ENCODE measurements at places on chromosomes 11 and 22.

DNA sequence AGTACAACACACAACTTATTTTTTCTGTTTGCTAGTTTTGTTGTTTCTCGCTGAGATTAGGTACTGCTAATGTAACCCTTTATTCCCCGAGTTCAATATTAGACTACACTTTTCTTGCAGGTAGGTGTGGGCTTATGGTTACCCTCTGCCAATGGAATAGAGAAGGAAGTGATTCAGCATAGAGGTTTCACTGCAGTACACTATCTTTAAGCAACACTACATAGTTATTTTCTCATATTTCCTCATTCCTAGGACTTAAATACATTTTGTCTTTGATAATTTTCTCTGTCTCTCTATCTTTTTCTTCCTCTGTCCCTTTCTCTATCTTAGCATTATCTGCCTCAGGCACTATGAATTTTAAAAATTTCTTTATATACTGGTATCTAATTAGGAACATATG lies 791.0 kb downstream of the FAM181B start:
- no peak for DNase-seq

GRCh38 chr11:68135161-68135560 lies 14.0 kb upstream of the CHKA start:
- DNase-seq, result peak; percentile 9

DNA sequence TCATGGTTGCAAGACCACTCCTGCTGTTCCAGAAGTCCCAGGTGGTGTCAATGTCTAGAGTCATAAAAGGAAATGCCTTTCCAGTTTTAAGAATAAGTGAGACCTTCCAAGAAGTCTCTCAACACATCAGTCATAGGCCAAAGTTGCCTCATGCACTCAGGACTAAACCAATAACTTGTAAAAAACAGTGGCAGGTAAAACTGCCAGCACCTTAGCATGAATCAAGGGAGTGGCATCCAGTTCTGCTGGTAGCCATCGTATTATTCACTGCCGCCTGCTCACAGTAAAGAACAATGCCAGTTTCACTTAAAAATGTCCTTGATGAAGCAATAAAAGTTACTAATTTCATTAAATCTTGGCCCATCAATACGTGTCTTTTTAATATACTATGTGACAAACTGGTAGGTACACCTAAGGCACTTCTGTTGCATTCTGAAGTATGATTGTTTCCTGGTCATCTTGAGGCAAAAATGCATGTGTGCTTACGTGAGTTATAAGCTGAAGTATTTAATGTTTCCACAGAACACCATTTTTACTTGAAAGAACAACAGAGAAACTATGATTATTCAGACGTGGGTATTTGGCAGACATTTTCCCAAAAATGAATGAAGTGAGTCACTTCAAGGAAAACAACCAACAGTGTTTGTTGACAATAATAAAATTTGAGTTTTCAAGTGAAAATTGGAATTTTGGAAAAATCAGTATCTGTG lies 125.2 kb upstream of the SNX19 start:
- DNase-seq, result no peak

DNA sequence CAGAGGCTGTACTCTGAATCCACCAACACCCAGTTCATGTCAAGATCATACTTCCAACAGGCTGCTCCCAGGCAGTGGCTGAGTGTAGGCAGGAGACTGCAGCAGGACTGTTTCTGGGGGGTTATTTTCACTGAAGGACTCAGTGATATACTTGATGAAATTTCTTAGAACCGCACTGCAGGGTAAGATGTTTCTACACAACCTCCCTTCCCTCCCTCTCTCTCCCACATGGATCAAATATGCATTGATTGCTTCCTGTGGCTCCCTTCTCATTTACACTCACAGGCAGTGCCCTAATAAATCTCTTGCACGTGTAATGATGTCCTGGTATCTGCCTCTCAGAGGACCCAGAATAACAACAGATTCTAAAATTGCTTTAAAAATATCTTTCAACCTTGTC lies 251.3 kb upstream of the CCDC179 start:
- no peak for DNase-seq

DNA sequence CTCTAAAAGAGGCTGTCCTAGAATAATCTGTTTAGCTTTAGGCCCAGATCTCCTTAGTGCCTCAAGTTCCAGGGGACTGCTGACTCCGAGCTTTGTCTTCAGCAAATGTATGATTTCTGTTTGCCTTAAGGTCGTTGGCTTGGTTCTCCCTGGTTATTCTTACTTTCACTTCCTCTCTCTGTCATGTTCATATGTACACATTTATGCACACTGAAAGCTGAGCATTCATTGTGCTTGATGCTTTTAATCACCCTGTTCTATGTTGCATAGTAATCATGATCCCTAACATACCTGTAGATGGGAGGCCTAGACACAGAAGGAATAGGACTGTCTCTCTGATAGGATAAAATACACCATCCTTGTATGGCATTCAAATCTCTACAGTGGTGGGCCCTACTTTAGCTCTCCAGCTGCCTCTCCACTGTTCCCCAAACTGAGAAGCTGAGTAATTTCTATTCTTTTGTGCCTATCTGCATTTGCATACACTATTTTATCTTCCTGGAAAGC lies 7.2 kb downstream of the PPFIBP2 start:
- DNase-seq, result no peak

GRCh38 chr11:94835594-94835927 lies 67.4 kb downstream of the AMOTL1 start:
- no peak for DNase-seq

- DNase-seq, result no peak
Measured at GRCh38 chr22:44628835-44629234, 73.2 kb upstream of the PRR5 start.

GRCh38 chr11:102184269-102184987 lies 74.2 kb downstream of the YAP1 start:
- DNase-seq, result no peak

Data from lower leg skin (tissue), 4 donors.